ENCODE measurements at places on chromosomes 2 and 18.
A peak's percentile ranks its signal among the peaks of the same experiment; 100 is the strongest.

- ATAC-seq: no peak
Measured at GRCh38 chr2:20049637-20050036, 1.8 kb downstream of the LAPTM4A start.

DNA sequence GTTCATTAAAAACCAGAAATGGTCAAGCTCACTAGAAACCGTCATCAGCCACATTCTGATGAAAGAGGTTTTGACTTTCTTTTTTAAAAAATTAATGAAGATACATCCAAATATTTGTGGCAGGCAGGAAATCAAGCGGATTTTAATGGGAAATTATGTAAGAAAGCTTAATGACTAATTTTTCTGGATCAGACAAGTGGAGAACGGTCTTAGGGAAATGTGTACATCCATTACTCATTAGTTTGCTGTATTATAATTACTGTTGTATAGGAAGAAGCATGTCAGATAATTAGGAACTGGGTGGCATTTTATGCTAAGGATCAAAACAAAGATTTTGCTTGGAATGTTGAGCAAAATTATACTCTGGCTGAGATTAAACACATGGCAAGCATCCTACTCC lies 39.4 kb downstream of the AGAP1 start:
- ATAC-seq: no peak

GRCh38 chr2:1052771-1053191 lies 102.1 kb downstream of the SNTG2 start:
- no peak for ATAC-seq

DNA sequence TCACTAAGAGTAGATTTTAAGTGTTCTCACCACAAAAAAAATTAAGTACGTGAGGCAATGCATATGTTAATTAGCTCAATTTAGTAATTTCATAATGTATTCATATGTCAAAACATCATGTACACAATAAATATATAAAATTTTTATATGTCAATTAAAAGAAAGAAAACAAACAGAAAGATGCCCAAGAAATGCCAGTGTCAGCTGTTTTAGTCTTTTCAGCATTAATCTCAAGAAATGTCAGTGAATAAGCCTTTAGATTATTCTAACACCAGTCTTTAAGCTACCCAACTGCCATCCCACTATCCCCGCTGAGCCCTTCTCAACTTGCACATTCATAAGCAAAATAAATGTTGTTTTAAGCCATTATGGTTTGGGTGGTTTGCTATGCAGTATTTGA lies 76.5 kb downstream of the C1D start:
- ATAC-seq: no peak

GRCh38 chr2:137190411-137191195 lies 425.3 kb downstream of the THSD7B start:
- ATAC-seq: no peak

DNA sequence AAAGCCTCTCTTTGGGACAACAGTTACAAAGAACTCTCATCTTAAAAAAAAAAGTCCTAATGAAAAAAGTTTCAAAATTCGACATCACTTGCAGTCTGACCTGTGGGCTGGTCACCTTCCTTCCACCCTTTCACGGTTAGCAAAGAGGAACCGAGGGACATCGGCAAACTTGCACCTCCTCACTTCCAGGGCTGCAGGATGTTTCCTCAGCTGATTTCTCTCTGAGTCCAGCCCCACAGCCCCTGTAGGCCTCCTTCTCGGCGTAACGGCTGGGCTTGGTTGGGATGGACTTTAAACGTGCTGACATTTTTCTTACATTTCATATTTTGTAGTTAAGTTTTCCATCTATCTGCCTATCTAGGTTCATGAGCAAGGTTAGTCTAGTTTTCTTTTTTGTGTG lies 5.7 kb upstream of the CAB39 start:
- no peak for ATAC-seq

- ATAC-seq: no peak
Measured at GRCh38 chr2:163856941-163857340, 121.1 kb upstream of the FIGN start.

- ATAC-seq: no peak
Measured at GRCh38 chr2:157825885-157826284, 50.2 kb downstream of the ACVR1 start.

GRCh38 chr18:26461405-26461804 lies 86.9 kb downstream of the KCTD1 start:
- no peak for ATAC-seq

- no peak for ATAC-seq
Measured at GRCh38 chr2:9679218-9679617, 48.4 kb upstream of the YWHAQ start.

DNA sequence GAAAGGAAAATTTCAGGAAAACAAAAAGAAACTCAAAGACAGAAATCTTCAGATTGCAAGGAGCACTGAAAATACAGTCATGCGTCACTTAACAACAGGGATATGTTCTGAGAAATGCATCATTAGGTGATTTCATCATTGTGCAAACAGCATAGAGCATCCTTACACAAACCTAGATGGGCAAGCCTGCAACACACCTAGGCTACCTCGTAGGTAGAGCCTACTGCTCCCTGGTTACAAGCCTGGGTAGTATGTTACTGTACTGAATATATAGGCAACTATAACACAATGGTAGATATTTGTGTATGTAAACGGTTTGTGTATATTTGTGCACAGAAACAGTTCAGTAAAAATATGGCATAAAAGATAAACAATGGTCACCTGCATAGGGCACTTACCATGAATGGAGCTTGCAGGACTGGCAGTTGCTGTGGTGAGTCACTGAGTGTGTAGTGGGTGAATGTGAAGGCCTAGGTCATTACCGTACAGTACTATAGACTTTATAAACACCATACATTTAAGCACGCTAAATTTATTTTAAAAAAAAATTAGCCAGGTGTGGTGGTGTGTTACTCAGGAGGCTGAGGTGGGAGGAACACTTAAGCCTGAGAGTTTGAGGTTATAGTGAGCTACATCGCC lies 33.4 kb downstream of the SFXN5 start:
- no peak for ATAC-seq

DNA sequence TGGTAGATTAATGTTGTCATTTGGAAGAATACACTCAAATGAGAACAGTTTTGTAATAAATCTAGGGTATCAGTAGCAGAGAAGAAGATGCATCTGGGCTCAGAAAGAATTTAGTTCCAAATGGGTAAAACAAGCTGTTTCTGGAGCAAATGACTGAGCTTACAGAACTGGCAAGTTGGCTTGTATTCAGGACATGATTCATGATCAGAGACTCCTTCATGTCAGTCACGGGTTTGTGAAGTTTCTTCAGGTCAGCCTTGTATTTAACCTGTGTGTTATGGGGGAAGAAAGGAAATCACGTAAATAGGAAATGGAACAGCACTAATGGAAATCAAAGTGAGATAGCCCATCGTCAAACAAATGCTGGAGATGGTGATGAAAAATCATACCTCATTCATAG lies 109.1 kb downstream of the RIF1 start:
- no peak for ATAC-seq

DNA sequence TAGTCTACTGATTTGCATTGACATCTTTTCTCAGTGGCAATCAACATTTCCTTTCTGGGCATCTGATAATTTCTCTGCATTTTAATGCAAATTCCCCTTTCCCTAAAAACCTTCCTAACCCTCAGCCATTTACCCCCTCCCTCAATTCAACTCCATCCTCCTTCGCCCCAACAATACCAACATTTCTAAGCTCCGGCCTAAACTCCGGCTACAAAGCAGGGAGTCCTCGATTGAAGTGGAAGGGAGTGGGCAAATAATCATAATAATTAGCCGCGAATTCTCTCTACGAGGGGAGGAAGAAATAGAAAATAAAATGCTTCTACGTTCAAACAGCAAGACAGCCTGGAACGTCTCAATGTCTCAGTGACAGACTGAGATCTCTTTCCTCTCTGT lies 4.6 kb downstream of the BCL11A start:
- ATAC-seq: no peak

DNA sequence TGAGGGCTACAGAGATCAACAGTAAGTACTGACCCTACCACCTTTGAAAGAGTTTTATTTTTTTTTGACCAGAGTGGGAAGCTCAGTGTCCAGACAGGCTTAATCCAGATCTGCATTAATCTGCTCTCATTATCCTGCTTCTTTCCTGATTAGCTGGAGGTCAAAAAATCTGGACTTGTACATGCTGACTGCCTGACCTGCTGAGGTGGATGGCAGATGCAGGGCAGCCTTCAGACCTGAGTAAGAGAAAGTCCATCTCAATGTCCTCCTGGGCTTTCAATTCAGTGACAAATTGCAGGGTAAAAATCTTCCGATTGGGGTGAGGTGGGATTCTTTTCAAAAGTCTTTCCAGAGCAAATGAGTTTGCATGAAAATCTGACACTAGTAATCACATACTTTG lies 998.8 kb upstream of the PIK3C3 start:
- no peak for ATAC-seq

GRCh38 chr2:7358865-7359447 lies 441.7 kb downstream of the RNF144A start:
- ATAC-seq: no peak

GRCh38 chr2:84424152-84424551 lies 34.9 kb downstream of the SUCLG1 start:
- no peak for ATAC-seq

- ATAC-seq: peak; percentile 99
Measured at GRCh38 chr2:106085181-106085940, 108.7 kb downstream of the UXS1 start.

DNA sequence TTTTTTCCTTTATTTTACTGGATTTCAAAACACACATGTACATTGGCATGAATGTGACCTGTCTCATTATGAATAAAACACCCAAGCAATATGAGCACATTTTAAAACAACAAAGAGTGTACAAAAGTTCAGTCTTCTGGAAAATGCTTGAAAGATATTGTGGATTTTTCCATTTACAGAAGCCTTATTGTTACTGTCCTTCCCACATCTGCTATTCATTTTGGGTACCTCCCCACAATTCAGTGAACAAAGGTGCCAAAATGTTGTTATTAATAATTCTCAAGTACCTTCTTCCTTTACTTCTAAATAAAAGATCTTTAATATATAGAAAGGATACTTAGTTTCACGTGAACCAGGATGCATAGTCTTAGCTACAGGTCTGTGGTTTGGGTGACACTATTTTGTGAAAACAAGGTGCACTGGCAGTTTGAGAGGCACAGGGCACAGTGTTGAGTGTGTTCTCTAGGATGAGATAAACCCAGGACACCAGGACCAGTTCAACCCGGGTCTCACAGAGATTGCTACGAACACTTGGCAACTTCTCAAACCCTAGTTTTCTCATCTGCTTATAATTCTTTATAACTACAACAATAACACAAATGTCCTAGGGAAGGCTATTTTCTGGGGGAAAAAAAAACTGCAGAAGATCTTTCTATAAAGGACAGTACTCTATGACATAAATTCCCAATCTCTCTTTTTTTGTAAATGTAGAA lies 84.5 kb upstream of the GALNT5 start:
- no peak for ATAC-seq

DNA sequence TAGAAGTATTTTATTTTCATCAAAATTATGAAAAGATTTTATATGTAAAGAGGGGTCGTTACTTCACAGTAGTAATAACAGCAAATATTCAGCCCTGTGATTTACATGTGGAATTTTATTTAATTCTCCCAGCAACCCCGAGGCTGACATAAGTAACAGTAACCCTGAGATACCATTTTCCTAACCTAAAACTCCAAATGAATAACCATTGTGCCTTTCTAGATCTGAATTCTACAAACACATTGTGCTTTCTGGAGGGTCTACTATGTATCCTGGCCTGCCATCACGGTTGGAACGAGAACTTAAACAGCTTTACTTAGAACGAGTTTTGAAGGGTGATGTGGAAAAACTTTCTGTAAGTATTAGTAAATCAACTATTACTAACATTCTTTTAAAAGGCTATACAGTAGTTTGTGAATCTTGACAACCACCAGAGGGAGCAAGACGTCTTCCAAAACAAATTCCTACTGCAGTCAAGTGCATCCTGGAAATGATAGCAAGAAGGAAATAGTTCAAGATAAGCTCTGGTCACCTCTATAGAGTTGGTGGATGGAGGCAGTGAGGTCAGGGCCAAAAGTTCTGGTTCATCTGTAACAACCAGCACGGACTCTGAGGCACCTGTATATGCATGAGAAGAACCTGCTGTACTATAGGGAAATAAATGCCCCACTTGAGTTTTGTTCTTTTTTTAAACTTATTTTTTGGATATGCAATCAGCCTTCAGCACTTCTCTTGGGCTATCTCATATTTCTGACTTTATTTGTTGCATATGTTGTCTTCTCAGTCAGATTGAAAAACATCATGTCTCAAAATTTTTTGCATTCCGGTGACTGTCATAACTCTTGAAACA lies 37.4 kb downstream of the ACTR2 start:
- ATAC-seq: no peak

DNA sequence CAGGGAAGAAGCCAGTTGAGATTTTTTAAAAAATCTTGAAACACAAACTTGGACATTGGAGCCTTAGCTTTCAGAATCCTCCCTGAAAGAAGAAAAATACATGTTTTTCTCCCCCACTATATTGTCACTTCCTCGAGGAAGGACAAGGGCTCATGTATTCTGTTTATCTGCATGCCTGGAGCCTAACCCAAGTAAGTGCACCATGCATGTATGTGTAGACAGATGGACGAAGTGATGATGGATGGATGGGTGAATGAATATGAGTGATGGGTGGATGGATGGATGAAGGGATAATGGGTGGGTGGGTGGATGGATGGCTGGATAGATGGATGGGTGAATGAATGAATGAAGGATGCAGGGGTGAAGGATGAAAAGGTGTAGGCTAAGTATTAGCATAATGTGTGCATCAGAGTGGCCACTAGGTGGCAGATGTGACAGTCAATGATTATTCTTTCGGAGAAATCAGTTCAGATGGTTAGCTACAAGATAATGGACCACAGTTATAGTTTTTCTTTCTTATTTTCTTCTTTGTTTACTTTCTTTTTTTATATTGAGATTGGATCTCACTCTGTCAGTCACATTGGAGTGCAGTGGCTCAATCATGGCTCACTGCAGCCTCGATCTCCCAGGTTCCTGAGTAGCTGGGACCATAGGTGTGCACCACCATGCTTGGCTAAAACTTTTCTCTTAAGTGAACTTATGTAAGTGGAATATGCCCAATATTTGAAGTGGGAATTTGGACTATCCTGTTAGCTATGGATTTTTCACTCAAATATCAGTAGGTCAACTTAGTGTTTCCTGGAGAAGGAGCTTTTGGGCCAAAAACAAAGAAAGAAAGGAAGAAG lies 18.5 kb upstream of the CCDC93 start:
- ATAC-seq: peak; percentile 49

DNA sequence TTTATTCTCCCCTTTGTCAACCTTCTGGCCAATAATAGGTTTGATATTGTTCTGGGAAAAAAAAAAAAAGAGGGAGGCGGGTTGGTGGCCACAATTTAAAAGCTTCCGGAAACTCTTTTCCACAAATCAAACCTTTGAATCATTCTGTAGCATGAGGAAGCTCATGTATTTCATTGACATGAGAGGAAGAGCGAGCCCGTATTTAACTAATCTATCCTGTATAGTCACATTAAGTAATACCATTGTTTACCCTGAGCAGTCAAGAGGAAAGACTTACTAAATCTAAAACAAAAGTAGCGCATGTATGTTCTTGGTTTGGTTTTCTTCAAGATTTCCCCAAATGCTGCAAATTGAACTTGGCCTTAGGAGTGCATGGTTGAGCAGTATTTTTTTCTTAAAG lies 120.1 kb downstream of the NCKAP5 start:
- no peak for ATAC-seq

- no peak for ATAC-seq
Measured at GRCh38 chr2:109244750-109245382, 115.9 kb downstream of the SH3RF3 start.

- peak; percentile 35 for ATAC-seq
Measured at GRCh38 chr2:6946722-6947121, 29.5 kb downstream of the RNF144A start.
